Transverse colon (tissue), 4 donors: ENCODE measurements at places on chromosomes 7 and 10. TPM values are rescaled to one million over a fixed set of nuclear protein-coding genes. Genes with fewer than 3 reads are reported as not detected.

GRCh38 chr10:21889477-21890275 is 113.9 kb downstream of the DNAJC1 start:
- H3K4me1 ChIP-seq: no peaks in the 10 kb centered on the region
- no peak overlapping the region for H3K4me3 ChIP-seq
- no peak for DNase-seq
- H3K27me3 ChIP-seq: no peaks in the 10 kb centered on the region

DNA sequence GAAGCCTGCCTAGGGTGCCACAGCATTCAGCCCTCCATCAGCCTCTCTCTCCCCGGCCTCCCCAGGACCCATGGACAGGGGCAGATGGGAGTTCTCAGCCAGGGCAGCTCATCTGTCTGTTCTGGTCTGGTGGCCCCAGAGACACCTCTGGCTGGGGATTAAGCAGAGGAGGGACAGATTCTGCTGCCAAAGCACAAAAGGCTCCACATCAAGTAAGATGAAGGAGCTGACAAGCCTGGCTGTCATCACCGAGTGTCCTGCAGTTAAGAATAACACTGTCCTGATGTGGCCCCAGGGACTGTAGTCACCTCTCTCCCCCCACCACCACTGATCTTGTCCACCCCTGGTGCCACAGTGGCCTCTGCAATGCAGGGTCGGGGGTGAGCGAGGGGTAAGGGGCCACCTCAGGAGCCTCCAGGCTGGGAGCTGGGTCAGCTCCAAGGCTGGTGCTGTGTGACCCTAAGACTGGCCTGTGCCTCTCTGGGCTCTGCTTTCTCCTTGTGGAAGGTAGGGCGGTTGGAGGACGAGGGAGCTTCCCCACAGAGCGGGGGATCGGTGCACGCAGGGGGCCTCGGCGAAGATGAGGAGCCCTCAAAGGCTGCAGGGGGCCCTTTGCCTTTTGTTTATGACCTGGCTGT is 18.7 kb downstream of the C10orf105 start:
- H3K27me3 ChIP-seq: no peaks in the 10 kb centered on the region
- no peak overlapping the region for H3K27ac ChIP-seq
- no peak for DNase-seq
- H3K4me1 ChIP-seq: no peaks in the 10 kb centered on the region

GRCh38 chr7:81161451-81162075 is 242.7 kb upstream of the SEMA3C start:
- no peaks in the 10 kb centered on the region for H3K27me3 ChIP-seq
- no peak overlapping the region for H3K4me3 ChIP-seq
- DNase-seq: no peak

DNA sequence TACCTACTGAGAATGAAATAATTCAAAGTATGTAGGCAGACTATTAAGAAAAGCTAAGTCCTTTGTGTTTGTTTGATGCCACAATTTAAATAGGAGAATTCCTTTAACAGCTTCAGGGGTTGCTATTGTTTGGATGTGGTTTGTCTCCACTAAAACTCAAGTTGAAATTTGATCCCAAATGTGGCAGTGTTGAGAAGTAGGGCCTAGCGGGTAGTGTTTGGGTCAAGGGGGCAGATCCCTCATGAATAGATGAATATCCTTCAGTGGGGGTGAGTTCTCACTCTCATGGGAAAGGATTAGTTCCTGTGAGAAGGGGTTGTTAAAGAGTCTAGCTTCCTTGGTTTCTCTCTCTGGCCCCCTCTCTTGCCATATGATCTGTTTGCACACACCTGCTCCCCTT is 97.0 kb downstream of the HGF start:
- H3K27ac ChIP-seq: no peak overlapping the region
- H3K27me3 ChIP-seq: no peaks in the 10 kb centered on the region
- no peaks in the 10 kb centered on the region for H3K4me1 ChIP-seq
- no peak for DNase-seq
- no peaks in the 10 kb centered on the region for H3K36me3 ChIP-seq

- H3K4me1 ChIP-seq: no peaks in the 10 kb centered on the region
- H3K27me3 ChIP-seq: no peaks in the 10 kb centered on the region
- no peak for DNase-seq
Measured at GRCh38 chr10:722281-723060, 33.0 kb upstream of the DIP2C start.

- H3K4me3 ChIP-seq: no peak overlapping the region
- H3K36me3 ChIP-seq: no peaks in the 10 kb centered on the region
- no peak for DNase-seq
- peaks cover 9% of the 10 kb centered on the region for H3K4me1 ChIP-seq
- no peaks in the 10 kb centered on the region for H3K27me3 ChIP-seq
Measured at GRCh38 chr10:33189808-33190207, 144.7 kb downstream of the NRP1 start.

DNA sequence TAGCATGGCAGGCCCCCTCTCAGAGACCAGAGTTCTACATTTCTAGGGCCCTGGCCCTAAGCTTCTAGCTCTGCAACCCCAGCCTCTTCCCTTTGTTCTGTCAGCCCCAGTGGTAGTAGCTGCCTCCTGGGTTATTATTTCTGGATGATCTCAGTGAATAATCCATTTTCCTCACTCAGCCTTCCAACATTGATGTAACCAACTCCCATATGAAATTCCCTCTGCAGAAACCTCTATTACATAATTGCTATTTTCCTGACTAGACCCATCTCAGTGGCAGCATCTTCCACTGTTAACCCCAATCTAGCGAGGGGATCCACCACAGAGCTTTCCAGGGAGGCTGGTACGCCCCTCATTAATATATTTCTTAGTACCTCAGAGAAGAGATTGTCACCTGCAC is 49.8 kb downstream of the FHIP2A start:
- no peaks in the 10 kb centered on the region for H3K36me3 ChIP-seq
- no peak overlapping the region for H3K27ac ChIP-seq
- H3K27me3 ChIP-seq: no peaks in the 10 kb centered on the region
- DNase-seq: no peak

DNA sequence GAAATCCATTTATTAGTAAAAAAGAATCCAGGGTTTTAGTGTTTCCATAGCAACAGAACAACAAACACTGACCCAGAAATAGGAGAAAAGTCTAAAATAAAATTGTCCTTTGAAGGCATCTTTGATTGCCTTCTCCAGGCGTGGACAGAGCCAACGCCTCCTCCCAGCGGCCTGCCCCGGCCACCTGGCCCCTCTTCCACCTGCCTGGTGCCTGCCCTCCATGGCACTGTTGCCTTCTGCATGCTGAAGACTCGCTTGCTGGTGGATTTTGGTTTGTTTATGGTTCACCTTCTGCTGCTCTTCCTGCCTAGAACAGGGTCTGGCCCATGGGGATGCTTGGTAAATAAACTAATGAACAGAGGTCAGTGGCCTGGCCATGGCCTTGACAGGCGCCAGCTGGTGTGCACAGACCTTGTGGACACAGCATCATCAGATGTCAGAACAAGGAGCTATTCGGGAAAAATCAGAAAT is 107.4 kb downstream of the DYNC2I1 start:
- H3K36me3 ChIP-seq: no peaks in the 10 kb centered on the region
- no peaks in the 10 kb centered on the region for H3K4me1 ChIP-seq
- no peak overlapping the region for H3K27ac ChIP-seq
- no peak for DNase-seq
- H3K4me3 ChIP-seq: no peak overlapping the region

DNA sequence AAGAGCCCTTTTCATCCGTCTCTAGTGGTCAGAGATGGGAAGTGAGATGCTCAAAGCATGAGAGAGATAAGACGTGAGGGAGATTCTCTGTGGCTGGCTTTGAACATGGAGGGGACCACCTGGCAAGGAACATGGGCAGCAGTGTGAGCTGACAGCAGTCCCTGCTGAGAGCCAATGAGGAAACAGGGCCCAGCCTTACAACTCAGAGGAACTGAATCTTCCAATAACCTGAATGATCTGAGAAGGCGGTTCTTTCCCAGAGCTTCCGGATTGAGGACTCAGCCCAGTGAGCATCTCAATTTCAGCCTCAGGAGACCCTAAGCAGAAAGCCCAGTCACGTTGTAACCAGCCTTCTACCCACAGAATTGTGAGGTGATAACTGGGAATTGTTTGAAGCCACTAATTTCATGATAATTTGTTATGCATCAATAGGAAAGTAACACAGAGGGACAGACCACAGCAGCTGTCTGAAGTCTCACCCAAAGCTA is 33.9 kb upstream of the IKZF1 start:
- H3K36me3 ChIP-seq: no peaks in the 10 kb centered on the region
- H3K27me3 ChIP-seq: no peaks in the 10 kb centered on the region
- no peak overlapping the region for H3K27ac ChIP-seq
- no peaks in the 10 kb centered on the region for H3K4me1 ChIP-seq
- DNase-seq: no peak

- no peaks in the 10 kb centered on the region for H3K36me3 ChIP-seq
- peaks cover 5% of the 10 kb centered on the region for H3K4me1 ChIP-seq
- H3K27ac ChIP-seq: no peak overlapping the region
- no peaks in the 10 kb centered on the region for H3K27me3 ChIP-seq
- H3K4me3 ChIP-seq: no peak overlapping the region
Measured at GRCh38 chr7:21140622-21141021, 287.3 kb upstream of the SP4 start.

- no peak overlapping the region for H3K27ac ChIP-seq
- H3K36me3 ChIP-seq: no peaks in the 10 kb centered on the region
- H3K27me3 ChIP-seq: no peaks in the 10 kb centered on the region
- no peaks in the 10 kb centered on the region for H3K4me1 ChIP-seq
Measured at GRCh38 chr10:86256690-86257315, 109.8 kb downstream of the GRID1 start.

DNA sequence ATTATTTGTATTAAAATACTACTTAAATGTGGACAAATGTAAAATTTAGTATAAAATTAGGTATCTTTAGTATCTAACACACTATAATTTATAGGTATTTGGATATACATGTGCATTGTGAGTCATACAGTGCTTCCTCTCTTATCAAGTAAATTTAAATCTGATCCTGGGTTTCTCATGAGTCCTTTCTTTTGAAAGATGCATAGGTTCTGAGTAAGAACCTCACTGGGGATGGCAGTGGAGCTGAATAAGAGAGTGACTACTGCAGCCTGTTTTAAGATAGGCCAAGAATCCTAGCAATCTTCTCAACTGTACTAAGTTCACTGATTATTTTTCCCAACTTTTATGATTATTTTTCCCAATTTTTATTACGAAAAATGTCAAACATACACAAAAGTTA is 16.2 kb downstream of the CEP55 start:
- no peak overlapping the region for H3K4me3 ChIP-seq
- no peak for DNase-seq
- H3K27me3 ChIP-seq: no peaks in the 10 kb centered on the region
- no peak overlapping the region for H3K27ac ChIP-seq

- H3K4me3 ChIP-seq: no peak overlapping the region
- no peak for DNase-seq
- peaks cover 4% of the 10 kb centered on the region for H3K4me1 ChIP-seq
- H3K27ac ChIP-seq: no peak overlapping the region
Measured at GRCh38 chr7:131026297-131027000, 292.4 kb upstream of the KLF14 start.

GRCh38 chr10:70344144-70344543 is 38.3 kb downstream of the LRRC20 start:
- no peak overlapping the region for H3K27ac ChIP-seq
- no peak for DNase-seq
- no peaks in the 10 kb centered on the region for H3K27me3 ChIP-seq
- H3K36me3 ChIP-seq: no peaks in the 10 kb centered on the region

DNA sequence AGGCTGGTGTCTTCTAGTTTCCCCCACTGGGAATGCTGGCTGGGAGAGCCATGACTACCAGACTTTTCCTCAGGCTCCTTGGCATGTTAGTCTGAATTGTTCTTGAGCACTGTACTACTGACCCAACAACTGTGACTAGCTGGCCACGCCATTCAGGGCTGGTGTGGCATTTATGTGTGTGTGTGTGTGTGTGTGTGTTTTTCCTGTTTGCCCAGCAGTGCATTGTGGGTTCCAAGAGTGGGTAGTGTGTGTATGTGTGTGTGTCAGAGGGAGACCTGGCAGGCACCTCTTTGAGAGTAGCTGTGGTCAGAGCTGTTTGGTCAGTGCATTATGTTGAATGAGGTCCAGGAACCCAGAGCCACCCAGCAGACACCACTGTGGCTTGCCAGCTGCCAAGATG is 9.2 kb downstream of the PCBD1 start:
- no peaks in the 10 kb centered on the region for H3K36me3 ChIP-seq
- DNase-seq: no peak
- no peak overlapping the region for H3K27ac ChIP-seq

GRCh38 chr10:6142644-6143043 is 53.8 kb downstream of the RBM17 start:
- H3K4me3 ChIP-seq: no peak overlapping the region
- no peak overlapping the region for H3K27ac ChIP-seq
- peaks cover 7% of the 10 kb centered on the region for H3K27me3 ChIP-seq

DNA sequence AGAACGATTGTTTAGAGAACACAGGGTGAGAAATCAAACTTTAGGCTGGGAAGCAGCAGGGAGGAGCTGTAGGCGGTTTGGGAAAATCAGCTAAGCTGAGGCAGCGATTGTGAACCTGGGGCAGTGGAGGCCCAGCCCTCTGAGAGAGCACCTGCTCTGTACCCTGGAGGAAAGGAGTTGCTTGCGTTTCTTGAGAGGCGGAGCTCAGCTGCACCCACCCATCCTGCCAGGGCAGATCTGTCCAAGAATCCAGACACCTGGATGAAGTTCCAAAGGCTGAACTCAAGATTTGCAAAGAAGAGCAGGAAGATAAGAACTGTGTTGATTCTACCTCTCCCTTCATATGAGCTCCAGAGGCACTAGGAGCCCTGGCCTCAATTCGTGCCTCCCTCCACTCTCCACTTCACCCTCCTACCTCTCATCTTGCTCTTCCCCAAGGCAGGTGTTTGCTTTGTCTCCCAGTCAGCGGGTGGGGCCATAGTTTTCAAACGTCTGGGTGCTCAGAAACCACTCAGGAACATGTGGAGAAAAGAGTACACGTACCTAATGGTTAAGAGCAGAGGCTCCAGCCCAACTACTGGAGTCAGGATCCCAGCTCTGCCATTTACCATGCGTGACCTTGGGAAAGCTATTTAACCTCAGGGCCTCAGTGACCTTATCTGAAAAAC is 21.5 kb upstream of the TMEM213 start:
- no peaks in the 10 kb centered on the region for H3K27me3 ChIP-seq
- H3K4me3 ChIP-seq: no peak overlapping the region
- no peaks in the 10 kb centered on the region for H3K4me1 ChIP-seq
- no peak overlapping the region for H3K27ac ChIP-seq

DNA sequence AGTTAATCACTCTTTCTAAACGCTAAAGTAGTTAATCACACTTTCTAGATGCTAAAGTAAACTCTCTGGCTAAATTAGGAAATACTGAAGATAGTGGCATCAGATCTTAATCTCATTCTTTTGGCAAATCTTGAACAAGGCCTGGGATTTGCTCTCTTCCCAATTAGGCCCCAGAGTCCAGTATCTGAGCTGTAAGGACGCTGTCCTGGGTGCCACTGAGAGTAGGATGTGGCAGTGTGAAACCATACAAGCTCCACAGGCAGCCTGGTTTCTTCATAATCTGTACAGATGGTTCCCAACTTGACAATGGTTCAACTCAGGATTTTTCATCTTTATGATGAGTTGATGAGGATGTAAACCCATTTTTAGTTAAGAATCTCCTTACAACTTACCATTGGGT is 36.9 kb downstream of the GRB10 start:
- H3K4me1 ChIP-seq: peaks cover 6% of the 10 kb centered on the region
- no peak overlapping the region for H3K4me3 ChIP-seq
- no peaks in the 10 kb centered on the region for H3K27me3 ChIP-seq
- H3K36me3 ChIP-seq: no peaks in the 10 kb centered on the region

Gene KLF6
- 140 TPM for total RNA-seq

Gene LBX1
- total RNA-seq: not detected

Gene MNX1
- total RNA-seq: 11.7 TPM

Gene GPER1
- 12.9 TPM for total RNA-seq

Gene SNX10
- 1.5 TPM for total RNA-seq
